ENCODE measurements at places on chromosomes 16 and 17. TPM values are rescaled to one million over a fixed set of nuclear protein-coding genes. Genes with fewer than 3 reads are reported as not detected.

The TSPAN10 gene
- 0.17 TPM for total RNA-seq

The HSD11B2 gene
- total RNA-seq = 0.96 TPM

The KPNB1 gene
- total RNA-seq = 249 TPM

The MARCHF10 gene
- total RNA-seq = 1.3 TPM

The RNU2-1 gene
- not detected for total RNA-seq

The KIAA0753 gene
- 24.2 TPM for total RNA-seq

The CLEC3A gene
- total RNA-seq = not detected

Measured in kidney epithelial cell (primary cell).